ENCODE measurements at places on chromosomes 11 and 22. TPM values are rescaled to one million over a fixed set of nuclear protein-coding genes. Genes with fewer than 3 reads are reported as not detected.
A peak's percentile ranks its signal among the peaks of the same experiment; 100 is the strongest.

CCDC157 gene
- total RNA-seq = 9.3 TPM

SDHAF2 gene
- 63.9 TPM for total RNA-seq

CDC42EP2 gene
- total RNA-seq = 29.3 TPM

COMT gene
- total RNA-seq = 214 TPM

- H3K27me3 ChIP-seq = no peaks in the 10 kb centered on the region
- no peak for DNase-seq
- no peak overlapping the region for H3K27ac ChIP-seq
- H3K36me3 ChIP-seq = no peaks in the 10 kb centered on the region
- H3K4me1 ChIP-seq = no peaks in the 10 kb centered on the region
These were observed 48.9 kb upstream of the TBCEL start for GRCh38 chr11:120974965-120975364.

GRCh38 chr11:47004595-47005033, 68.1 kb downstream of the CSTPP1 start:
- no peaks in the 10 kb centered on the region for H3K27me3 ChIP-seq
- no peak overlapping the region for H3K4me3 ChIP-seq
- DNase-seq = no peak
- H3K27ac ChIP-seq = peak overlapping the region; percentile 30
- H3K36me3 ChIP-seq = no peaks in the 10 kb centered on the region

GRCh38 chr11:1896923-1897322, 5.2 kb upstream of the PRR33 start:
- no peaks in the 10 kb centered on the region for H3K36me3 ChIP-seq
- no peaks in the 10 kb centered on the region for H3K4me1 ChIP-seq

DNA sequence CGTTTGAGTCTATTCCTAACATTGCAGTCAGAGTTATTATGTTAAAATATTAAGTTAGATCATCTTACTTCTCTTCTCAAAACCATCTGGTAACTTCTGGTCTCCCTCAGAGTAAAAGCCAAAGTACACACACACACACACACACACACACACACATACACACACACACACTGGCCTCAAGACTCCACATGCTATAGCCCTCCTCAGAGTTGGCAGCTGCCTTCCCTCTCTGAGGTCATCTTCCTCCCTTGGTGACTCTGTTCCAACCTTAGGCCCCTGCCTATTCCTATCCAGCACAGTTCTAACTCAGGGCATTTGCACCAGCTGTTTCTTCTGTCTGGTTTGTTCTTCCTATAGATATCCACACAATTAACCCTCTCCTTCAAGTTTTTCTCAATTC, 272.0 kb upstream of the SESN3 start:
- H3K27me3 ChIP-seq = no peaks in the 10 kb centered on the region
- H3K4me3 ChIP-seq = no peak overlapping the region
- DNase-seq = no peak
- no peak overlapping the region for H3K27ac ChIP-seq
- H3K36me3 ChIP-seq = no peaks in the 10 kb centered on the region

- peaks cover 5% of the 10 kb centered on the region for H3K4me1 ChIP-seq
- no peak for DNase-seq
- H3K4me3 ChIP-seq = no peak overlapping the region
- H3K27ac ChIP-seq = no peak overlapping the region
- H3K27me3 ChIP-seq = no peaks in the 10 kb centered on the region
- H3K36me3 ChIP-seq = no peaks in the 10 kb centered on the region
These were observed 27.8 kb upstream of the SHISAL1 start for GRCh38 chr22:44340271-44341239.

DNA sequence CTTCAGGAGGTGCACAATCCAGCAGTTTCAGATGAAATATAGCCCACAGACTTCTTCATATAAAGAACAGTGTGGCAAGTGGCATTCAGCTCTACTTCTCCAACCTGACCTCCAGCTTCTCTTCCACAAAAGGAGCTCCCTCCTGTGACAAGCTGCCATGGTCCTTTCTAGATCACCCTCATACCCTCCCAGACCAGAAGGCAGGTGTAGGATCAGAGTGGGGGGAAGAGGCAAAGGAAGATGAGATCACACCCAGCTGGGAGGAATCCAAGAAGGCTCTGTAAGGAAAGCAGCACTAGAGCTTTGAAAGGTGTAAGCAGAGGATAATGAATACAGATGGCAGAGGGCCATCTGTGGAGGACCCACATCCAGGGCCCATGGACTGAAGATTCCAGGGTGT, 7.6 kb downstream of the CLPB start:
- DNase-seq = no peak
- H3K4me3 ChIP-seq = no peak overlapping the region
- H3K36me3 ChIP-seq = peaks cover 5% of the 10 kb centered on the region
- peaks cover 14% of the 10 kb centered on the region for H3K4me1 ChIP-seq
- H3K27me3 ChIP-seq = no peaks in the 10 kb centered on the region

- no peak overlapping the region for H3K27ac ChIP-seq
- no peak for DNase-seq
- H3K4me3 ChIP-seq = no peak overlapping the region
- no peaks in the 10 kb centered on the region for H3K36me3 ChIP-seq
- no peaks in the 10 kb centered on the region for H3K27me3 ChIP-seq
These were observed 7.5 kb downstream of the ALDH3B2 start for GRCh38 chr11:67666676-67667489.

DNA sequence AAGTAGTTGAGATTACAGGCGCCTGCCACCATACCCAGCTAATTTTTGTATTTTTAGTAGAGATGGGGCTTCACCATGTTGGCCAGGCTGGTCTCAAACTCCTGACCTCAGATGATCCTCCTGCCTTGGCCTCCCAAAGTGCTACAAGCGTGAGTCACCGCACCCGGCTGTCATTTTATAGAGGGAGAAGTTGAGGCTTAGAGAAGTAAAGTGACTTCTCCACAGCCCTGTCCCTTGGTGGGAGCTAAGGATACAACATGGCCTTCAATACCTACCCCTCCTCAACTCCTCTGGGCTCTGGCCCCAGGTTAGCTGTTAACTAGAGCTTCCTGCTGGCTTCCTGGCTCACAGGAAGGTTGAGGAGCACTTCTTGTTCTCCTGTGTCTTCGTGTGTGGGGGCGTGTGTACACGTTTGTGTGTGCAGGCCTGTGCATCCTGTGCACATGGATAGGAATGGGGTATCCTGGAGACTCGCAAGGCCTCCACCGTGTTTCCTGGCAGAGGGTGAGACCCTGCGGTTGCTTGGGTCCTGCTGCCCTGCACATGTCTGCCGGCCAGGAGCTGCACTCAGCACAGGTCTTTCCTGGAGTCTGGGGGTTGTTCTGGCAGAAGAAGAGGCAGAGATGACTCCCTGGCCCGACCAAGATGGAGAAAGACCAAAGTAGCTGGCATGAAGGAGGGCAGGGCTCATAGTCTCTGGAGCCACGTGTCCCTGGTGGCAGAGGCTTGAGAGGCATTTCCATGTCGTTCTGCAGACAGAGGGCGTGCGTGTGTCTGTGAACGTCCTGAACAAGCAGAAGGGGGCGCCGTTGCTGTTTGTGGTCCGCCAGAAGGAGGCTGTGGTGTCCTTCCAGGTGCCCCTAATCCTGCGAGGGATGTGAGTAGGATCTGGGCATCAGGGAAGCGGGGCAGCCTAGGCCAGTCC, 2.4 kb downstream of the SIDT2 start:
- no peaks in the 10 kb centered on the region for H3K27me3 ChIP-seq
- peak overlapping the region; percentile 80 for H3K4me3 ChIP-seq
- no peak overlapping the region for H3K27ac ChIP-seq

GRCh38 chr11:119339589-119340334, 921 bp downstream of the C1QTNF5 start:
- peak overlapping the region; percentile 45 for H3K4me3 ChIP-seq
- peak overlapping the region; percentile 91 for H3K27ac ChIP-seq

- H3K27me3 ChIP-seq = no peaks in the 10 kb centered on the region
- H3K27ac ChIP-seq = no peak overlapping the region
- no peaks in the 10 kb centered on the region for H3K36me3 ChIP-seq
These were observed 9.1 kb upstream of the GLYATL1B start for GRCh38 chr11:59076876-59077571.

- H3K36me3 ChIP-seq = no peaks in the 10 kb centered on the region
- no peaks in the 10 kb centered on the region for H3K27me3 ChIP-seq
- no peaks in the 10 kb centered on the region for H3K4me1 ChIP-seq
- DNase-seq = no peak
- no peak overlapping the region for H3K27ac ChIP-seq
- no peak overlapping the region for H3K4me3 ChIP-seq
These were observed 1888.9 kb downstream of the LRRC4C start for GRCh38 chr11:39570526-39570925.

DNA sequence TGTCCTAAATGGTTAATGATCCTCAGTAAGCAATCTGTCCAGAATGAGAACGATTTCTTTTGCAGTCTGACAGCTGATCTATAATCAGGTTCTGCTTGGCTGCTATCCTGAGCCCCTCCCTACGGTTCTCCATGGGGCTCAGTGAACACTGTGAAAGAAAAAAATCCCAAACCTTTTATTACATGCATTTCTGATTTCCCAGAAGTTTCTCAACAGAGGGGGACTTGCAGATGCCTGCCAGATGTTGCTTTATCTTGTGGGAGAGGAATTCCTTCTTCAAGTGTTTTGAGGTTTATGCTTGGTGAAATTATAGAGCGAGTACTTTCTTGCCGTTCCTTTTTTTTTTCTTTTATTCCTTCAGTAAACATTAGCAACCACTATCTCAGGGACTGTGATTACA, 531.9 kb upstream of the ISX start:
- H3K4me1 ChIP-seq = no peaks in the 10 kb centered on the region
- no peak overlapping the region for H3K4me3 ChIP-seq
- H3K27me3 ChIP-seq = no peaks in the 10 kb centered on the region
- DNase-seq = no peak
- no peak overlapping the region for H3K27ac ChIP-seq
- no peaks in the 10 kb centered on the region for H3K36me3 ChIP-seq

Data from upper lobe of left lung (tissue), 6 donors.